ENCODE measurements at places on chromosomes 5 and 9.

DNA sequence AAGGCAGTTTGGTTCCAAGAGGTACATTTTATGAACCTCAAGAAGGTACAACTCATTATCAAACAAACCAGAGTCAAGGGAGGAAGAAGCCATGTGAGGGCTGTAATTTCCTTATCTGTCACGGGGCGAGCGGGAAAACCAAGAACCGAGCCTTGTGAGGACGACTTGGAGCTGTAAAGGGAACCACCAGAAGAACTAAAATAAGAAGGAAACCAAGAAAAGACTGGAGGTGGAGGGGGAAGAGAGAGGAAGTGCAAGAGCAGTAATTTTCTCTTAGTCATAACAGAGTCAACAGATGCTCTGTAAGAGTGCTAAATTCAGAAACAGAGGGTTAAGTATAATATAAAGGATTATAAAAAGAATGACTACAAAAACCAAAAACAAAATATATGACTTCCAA is 127.1 kb downstream of the DIRAS2 start:
- no peak for DNase-seq

DNA sequence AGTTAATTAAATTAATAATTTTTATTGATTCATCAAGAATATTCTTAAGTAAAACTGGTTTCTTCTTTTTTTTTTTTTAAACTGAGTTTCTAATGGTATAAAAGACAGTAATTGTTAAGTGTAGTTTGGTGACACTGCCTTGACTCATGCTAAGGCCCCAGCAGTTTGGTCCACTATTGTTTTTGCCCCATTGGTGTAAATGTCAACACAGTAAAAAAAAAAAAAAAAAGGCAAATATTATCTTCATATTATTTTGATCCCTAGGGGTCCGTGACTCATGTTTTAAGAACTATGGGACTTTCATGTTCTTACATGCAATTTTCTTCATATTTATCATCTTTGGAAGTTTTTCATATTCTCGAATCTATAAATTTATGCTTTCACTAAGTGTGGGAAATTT is 29.2 kb upstream of the JAK2 start:
- DNase-seq, result no peak

DNA sequence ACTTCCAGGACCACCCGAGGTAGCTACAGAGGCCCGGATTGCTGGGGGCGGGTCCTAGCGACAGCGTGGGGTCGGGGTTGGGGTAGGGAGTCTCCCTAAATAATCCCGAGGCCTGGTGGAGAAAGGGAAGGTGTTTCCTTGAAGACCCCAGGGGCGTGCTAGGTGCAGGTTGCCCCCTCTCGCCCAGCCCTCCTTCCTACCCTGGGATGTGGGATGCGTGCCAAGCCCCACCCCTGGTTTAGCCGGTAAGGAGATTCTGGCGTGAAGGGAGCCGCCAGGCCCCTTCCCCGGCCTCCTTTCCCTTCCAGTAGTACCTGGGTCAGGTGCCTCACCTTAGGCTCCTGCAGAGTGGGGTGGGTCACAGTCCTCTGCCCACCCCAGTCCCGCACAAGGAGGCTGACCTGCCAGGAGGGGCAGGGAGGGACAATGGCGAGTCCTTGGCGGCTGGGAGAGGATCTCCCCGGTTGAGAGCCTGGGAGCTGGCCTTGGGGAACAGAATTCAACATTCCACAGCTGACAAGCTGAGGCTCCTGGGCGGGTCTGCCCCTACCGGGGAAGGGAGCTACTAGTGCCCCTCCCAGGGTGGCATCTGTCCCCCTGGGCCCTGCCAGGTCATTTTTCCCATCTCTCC is 674 bp downstream of the TSPAN17 start:
- DNase-seq, result peak; percentile 38

DNA sequence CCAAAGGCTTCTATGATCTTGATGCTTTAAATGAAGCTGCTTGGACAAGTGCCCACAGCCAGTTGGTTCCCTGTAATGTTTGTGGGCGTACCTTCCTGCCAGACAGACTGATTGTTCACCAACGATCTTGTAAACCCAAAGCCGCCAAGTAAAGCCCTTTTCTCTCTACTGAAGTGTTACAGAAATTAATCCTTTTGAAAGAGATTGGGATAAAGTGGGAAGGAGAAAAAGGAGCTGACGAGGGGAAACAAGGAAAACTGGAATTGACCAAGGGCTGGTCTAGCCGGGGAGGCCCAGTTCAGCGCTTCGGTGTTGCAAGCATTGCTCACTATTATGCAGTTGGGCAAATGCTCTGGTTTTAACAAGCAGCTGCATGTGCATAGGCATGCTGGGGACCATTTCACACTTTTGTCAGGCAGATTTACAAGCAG is 53.2 kb downstream of the ZNF474 start:
- DNase-seq, result no peak

DNA sequence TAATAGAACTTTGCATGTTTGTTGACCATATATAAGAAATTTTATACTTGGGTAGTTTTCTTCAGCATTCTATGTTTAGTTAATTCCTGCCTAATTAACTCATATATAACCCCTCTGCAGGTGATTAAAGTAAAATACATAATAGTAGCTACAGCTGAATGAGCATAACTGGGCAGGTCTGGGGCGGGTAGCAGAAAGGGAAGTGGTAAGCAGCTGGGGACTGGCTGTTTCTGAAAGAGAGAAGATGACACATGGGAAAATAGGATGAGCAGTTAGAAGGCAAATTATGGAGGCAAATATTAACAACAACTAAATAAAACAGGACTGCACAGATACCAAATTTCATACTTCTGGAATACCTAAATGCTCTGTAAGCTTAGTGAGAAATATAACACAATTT is 128.1 kb downstream of the CPLANE1 start:
- DNase-seq, result no peak

Measured in T1000 (cell line).